NCI-H1105 (cell line): ENCODE measurements at places on chromosomes 3 and 15.

DNA sequence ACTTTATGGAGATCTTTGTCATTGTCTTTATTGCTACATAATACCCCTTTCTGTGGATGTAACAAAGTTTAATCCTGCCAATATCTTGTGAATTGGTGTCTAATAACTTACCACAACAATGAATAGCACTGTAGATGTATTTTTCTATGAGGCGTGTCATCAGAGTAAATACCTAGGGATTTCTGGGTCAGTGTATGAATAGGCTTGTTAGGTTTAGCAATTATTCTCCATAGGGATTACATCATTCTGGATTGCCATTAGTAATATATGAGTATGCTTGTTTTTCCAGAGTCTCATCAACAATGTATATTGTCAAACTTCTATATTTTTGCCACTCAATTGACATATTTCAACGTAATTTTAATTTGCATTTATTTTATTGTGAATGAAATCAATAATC, 67.9 kb downstream of the UNC13C start:
- no peak for DNase-seq

GRCh38 chr3:184583578-184584451, 22.2 kb downstream of the EPHB3 start:
- peak; percentile 31 for DNase-seq

DNA sequence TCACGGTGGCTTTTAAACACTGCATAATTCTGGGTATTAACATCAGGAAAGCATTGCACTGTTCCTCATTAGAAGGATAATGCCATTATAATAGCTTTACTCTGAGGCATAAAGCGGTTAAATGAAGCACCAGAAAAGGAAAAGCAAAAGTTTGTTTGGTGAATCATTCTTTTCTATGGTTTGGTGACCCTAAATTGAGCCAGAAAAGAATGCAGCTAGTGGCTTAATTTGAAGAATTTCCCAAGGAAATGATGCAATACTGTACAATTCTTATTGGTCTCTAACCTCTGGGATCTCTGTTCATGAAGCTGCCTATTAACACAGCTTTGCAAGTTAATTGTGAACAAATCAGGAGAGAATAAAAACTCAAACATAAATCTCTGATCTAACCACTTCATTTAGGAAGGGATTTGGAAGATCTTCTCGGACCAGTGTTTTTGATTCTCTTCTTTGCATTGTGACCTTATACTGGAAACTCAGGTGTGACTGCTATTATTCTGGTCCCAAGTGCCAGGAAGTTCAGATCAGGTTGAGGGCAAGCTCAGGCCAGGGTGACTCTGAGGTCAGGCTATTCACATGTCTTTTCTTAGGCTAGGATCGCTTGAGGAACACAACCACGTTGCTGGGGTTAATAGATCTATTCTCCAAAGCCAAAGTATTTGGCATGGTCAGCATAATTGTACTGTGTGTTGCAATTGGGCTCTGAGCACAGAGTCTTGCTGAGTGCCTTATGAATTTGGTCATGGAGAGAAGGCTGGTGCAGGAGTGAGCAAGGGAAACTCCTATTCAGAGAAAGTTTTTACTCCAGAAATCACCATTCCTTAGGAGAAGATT, 11.3 kb upstream of the DLG1 start:
- DNase-seq, result no peak

DNA sequence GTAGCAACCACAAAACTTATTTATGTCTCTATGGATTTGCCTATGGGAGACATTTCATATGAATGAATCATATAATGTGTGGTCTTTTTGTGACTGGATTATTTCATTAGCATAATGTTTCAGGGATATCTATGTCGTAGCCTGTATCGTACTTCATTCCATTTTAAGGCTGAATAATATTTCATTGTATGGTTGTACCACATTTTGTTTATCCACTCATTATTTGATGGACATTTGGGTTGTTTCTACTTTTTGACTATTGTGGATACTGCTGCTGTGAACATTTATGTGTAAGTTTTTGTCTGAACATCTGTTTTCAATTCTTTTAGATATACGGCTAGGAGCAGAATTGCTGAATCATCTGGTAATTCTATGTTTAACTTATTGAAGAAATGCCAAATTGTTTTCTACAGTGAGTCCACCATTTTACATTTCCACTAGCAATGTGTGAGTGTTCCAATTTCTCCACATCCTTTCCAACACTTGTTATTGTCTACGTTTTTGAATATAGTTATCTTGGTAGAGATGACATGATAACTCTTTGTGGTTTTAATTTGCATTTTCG, 134.4 kb upstream of the DAZL start:
- no peak for DNase-seq

GRCh38 chr3:192090586-192090985, 629.6 kb downstream of the PYDC2 start:
- DNase-seq, result no peak

GRCh38 chr3:46913644-46914043, 36.1 kb downstream of the PTH1R start:
- peak; percentile 82 for DNase-seq

GRCh38 chr3:185537369-185537970, 14.9 kb downstream of the LIPH start:
- no peak for DNase-seq

DNA sequence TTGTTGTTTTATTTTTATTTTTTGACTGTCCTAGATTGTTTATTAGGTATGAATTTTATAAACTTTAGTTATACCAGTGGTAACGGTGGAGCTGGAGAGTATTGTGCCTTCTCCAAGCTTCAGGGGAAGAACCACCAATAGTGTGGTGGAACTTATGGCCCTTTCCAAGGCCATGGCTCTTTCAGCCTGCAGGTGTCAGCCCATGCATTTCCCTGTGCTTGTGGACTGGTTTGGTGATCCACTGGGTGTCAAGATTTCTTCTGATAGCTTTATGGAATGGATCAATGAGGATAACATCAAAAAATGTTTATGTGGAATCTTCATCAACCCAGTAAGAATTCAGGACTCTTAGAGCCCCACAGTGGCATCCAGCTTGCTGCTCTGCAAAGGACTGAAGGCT, 19.2 kb upstream of the SCAMP5 start:
- DNase-seq, result no peak

- no peak for DNase-seq
Measured at GRCh38 chr3:42891042-42891441, 14.9 kb upstream of the ZNF662 start.

DNA sequence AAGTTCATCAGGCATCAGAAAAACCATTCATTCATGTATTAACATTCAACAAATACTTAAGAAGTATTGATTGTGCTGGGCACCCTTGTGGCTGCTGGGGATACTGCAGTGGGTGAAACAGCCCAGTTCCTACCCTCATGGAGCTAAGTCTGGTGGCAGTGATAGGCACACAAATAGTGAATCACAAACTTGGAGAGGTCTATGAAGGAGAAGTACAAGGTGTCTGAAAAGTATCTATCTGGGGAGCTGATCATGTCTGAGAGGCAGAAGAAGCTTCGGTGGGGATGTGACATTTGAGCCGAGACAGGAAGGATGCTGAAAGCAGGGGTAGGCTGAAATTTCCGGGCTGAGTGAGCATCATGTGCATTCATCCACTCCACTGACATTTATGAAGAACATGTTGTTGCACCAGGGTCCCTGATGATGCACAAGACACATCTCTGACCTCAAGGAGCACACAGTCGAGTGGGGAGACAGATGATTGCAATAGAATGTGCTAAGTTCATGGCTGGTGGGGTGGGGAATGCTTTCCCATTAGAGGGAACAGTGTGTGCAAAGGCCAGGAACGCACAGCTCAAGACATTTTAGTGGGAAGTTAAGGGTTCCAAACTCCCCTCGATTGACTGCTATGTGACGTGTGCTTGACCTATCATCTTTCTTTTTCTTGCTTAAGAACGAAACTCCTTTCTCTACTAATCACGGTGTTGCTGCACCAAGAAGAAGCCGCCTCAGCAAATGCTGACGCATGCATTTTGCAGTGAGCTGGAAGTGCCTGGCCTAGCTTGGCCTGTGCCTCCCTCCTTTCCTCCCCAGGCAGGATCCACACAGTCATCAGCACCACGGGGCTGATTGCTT, 309.1 kb upstream of the ICE2 start:
- no peak for DNase-seq

GRCh38 chr15:25783607-25784540, 79.3 kb downstream of the ATP10A start:
- no peak for DNase-seq

DNA sequence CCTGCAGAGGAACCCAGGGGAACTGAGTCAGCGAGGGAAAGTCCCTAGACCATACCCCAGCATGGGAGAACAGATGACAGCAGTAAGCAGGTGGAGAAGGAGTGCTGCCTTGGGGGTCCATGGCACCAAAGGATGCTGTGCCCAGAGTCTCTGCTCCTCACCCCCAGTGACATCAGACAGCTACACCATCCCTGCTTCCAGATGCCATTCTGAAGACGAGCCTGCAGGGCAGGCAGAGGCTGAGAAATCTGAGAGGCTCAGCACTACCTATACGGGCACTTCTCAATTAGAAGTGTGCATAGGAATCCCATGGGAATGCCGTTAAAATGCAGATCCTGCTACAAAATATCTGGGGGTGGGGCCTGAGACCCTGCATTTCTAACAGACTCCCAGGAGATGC, 211.3 kb upstream of the NSMCE3 start:
- no peak for DNase-seq

DNA sequence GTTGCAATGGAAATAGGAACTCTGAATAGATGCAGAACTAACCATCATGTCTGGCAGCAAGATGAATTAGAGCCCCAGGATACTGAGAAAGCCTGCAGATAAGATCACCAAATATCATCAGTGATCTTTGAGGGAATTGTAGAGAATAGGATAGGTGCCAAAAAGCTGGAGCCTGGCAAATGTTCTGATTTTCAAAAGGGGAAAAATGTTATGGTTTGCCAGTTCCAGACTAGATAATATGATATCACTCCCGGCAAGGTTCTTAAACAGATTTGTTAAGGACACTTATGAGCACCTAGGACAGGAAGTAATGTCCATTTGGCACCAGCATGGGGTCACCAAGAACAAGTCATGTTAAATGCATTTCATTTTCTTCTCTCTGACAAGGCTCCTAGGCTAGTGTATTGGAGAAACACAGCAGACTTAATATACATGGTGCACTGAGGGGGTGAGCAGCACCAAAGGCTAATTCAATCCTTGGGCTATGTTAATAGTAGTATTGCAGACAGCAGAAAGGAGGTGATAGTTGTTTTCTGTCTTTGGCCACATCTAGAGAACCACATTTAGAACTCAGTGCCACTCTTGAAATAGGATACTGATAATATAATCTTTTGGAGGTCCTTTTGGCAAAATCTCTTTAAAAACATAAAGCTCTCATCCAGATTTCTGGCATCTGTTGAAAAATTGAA, 4.8 kb downstream of the SRGAP3 start:
- no peak for DNase-seq

DNA sequence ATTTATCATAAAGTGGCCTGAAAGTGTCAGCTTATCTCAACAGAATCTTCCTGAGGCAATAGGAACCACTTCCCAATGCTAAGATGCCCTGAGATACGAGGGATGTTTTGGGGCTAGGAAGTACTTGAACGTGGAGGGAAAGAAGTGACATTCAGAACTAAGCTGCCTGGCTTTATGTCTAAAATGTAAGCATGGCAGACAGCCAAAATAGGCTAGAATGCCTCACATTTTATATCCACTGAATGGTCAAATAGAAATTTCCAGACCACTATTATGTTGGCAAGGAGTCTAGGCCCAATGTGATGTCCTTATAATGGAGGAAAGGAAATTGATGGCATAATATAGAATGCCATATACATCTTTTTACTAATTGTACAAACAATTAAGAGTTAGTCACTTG, 154.9 kb downstream of the PEX5L start:
- DNase-seq, result no peak

- peak; percentile 10 for DNase-seq
Measured at GRCh38 chr15:60179786-60180391, 175.8 kb downstream of the FOXB1 start.

- no peak for DNase-seq
Measured at GRCh38 chr15:90106522-90107117, 4.4 kb upstream of the IDH2 start.

DNA sequence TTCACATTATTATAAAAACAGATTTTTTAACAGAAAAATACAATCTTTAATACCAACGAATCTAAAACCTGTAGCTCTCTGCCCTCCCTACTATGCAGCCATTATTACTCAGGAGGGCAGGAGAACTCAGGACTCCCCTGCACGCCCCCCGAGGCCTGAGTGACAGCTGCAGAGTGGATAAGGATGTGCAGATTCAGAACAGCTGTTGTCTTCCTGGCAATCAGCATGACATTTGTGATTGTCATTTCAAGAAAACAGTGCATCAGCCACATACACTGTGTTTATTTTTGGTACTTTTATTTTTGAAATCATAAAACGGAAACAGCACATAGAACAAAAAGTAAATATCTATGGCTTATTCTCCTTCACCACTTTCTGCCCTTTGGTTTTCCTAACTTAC, 450.8 kb downstream of the OCA2 start:
- no peak for DNase-seq

GRCh38 chr15:91150502-91151160, 50.6 kb downstream of the SV2B start:
- no peak for DNase-seq

- DNase-seq, result no peak
Measured at GRCh38 chr3:4977853-4978203, 1.4 kb upstream of the BHLHE40 start.

GRCh38 chr3:188205992-188206416, 52.0 kb downstream of the LPP start:
- DNase-seq, result no peak

GRCh38 chr3:191762323-191762960, 301.5 kb downstream of the PYDC2 start:
- DNase-seq, result no peak

DNA sequence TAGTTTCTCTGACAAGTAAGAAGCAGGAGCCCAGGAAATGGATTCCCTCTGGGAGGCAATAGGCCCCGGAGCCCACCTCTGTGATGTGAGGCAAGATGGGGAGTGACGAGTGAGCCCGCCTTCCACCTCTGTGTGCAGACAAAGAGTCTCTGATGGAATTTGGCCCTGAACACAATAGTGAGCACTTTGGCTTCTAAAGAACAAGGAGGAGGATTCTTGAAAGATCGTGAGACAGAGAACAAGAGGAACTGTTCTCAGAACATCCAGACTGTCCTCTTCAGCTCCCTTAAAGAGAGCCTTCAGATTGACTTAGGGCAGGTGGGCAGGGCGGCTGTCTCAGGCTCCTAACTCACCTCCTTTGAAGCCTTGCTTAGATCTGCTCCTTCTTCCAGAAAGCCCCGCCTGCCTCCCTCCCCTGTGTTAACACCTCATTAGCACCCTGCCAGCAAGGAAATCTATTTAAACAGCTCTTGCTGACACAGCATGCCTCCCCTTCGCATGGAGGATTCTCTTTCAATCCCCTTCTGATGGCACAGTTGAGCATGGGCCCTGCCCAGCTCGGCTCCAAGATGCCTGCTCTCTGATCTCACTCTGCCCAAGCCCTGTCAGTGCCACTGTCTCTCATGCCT, 430.3 kb downstream of the NTRK3 start:
- DNase-seq, result no peak

DNA sequence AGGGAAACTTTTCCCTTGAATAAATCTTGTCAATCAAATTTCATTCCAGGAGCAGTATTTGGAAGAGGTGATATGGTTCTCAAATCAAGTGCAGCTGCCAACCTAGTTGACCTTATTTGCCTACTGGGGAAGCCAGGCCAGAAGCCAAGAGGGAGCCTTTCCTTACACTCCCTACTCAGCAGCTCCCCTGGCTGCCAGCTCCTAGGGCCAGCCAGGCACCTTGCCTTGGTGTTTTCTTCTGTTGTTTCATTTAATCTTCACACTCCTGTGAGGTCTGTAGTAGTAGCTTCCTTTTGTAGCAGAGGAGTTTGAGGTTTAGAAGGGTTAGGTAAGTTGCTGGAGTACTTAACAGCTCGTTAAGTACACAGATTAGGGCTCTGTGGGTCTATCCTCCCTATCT, 22.6 kb downstream of the MKRN2OS start:
- DNase-seq, result no peak
